NB4 (cell line): ENCODE measurements at places on chromosomes 1 and 21.

- DNase-seq = no peak
Measured at GRCh38 chr1:10862743-10863335, 66.4 kb upstream of the CASZ1 start.

DNA sequence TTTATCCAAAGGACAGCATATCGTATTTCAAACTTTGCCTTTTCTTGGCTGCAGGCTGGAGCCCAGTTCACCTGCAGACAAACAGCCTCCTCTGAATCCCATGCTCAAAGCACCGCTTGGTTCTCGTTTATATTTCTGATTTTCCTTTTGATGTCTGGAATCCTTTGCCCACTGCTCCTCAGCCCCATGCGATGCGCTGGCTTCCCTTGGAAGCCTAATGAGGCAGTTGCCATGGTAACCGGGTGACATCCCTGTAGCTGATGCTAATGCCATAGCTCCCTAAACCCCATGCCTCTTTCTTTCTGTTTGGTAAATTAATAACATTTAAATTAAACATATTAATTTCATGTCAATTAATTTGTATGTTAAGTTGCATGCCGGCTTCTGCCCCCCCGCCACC is 327.1 kb downstream of the PRDM2 start:
- DNase-seq = no peak

DNA sequence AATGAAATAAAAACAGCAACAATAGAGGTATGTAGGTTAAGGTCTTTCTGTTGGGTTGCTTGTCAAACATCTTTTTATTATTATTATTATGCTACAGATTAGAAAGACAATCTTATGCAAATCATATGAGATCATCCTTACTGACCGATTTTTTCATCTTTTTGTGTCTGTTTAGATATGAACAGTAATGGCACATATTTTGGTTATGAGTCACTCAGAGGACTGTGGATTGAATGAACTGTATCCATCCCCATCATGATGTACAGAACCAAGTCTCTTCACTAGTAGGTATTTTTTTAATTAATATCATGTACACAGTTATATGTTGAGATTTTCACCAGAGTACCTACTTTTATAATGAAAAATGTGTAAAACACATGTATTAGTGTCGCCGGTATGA is 159.1 kb downstream of the CHRM3 start:
- DNase-seq = no peak

DNA sequence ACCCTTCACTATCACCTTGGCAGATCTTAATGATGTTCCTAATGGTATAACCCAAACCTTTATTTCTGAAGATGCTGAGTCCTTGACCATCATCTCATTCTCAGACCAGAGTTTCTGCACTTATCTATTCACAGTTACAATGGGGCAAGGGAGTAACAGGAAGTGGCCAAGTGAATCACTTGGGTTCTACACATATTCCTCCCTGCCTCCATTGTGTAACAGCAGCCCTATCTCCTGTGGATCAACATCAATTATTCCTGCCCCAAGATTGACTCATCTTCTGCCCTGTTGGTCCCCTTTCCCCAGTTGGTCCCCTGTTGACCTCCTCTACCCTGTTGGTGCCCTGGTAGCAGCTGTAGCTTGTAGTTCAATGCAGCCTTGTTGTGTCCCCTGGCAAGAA is 10.3 kb upstream of the S100A7 start:
- peak; percentile 83 for DNase-seq

GRCh38 chr1:46675549-46676314 is 4.1 kb downstream of the TEX38 start:
- no peak for DNase-seq

GRCh38 chr21:44925378-44925755 is 4.7 kb upstream of the ITGB2 start:
- DNase-seq = no peak

DNA sequence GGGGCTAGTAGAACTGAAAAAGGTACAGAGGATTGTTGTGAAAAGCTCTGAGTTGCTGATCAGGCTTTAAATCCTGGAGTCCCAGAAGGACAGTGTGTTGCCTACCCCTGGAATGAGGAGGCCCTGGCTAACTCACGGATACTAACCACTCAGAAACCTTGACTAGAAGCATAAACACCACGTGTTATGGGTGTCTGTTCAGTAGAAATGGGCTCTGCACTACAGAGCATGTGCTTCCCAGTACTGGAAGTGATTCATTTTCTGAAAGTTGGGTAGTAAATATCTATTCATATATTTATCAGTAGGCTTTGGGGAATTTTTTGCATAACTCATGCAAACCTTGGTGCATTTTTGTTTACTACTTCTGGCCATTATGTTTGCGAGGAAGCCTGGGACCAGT is 15.1 kb upstream of the CLCA1 start:
- no peak for DNase-seq

GRCh38 chr1:112444269-112444668 is 48.3 kb downstream of the CTTNBP2NL start:
- DNase-seq = no peak

DNA sequence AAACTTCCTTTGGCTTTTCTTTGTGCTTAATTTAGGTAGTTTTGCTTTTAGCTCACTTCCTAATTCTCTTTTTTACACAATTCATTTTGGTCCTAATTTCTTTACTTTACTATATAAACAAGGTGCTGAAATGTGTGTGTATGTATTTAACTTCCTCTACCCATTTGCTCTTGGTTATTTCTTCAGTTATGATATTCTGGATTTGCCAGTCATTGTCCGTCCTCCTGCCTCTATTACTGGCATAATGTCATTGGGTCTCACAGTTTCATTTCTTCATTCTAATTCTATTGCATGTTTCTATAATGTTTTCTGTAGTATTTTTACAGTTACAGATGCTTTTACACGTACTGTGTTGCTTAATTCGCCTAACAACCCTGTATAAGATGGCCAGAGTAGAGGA is 96.2 kb downstream of the ZMYM4 start:
- DNase-seq = no peak

- DNase-seq = peak; percentile 37
Measured at GRCh38 chr1:246216906-246217305, 290.2 kb downstream of the SMYD3 start.

GRCh38 chr21:32278103-32278502 is 746 bp downstream of the MIS18A start:
- peak; percentile 62 for DNase-seq

- DNase-seq = no peak
Measured at GRCh38 chr1:67088440-67088839, 34.5 kb upstream of the SLC35D1 start.

DNA sequence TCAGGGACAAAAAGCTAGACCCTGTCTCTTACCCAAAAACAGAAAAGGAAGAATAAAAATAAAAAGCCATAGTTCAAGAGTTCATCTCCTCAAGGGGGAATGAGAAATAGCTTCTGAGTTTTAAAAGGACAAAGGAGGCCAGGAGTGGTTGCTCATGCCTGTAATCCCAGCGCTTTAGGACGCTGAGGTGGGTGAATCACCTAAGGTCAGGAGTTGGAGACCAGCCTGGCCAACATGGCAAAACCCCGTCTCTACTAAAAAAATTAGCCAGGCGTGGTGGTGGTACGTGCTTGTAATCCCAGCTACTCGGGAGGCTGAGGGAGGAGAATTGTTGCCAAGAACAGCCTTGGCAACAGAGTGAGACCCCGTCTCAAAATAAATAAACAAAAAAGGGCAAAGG is 38.6 kb upstream of the CPLANE2 start:
- no peak for DNase-seq

DNA sequence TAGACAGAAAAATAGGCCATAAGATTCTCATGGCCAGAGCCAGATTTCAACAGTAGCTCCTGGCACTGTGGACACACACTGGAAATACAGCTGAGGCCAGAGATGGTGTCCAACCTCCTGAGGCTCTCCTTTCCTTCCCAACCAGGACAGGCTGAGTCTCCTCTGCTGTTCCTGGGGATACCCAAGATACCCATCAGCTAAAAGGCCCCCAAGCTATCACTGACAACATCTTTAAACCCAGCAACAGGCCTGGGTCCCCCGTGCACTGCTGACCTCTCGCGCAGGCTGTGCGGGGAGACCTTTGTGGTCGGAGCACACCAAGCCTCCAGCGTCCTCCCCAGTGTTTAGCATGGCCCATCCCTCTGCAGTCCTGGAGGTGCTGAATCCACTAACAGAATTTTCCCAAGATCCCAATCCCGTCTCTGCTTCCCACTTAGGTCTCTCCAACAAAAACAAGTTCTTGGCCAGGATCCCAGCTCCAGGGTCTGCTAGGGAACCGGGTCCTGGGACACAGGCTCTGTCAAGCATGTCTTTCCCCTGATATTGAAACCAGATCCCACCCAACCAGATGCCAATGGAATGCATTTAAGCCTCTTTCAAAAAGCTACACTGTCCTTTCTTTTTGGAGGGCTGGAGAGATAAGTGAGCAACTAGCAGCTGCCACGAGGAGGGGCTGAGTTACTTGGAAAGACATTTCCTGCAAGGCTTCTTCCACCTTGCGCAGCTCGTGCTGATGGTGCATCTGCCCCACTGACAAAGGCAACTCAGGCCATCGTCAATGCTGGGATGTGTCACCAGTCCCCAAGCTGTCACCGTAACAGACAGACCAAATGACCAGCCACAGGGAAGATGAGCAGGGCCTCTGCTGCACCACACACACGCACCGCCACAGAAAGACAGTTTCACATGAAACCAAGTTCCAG is 73.2 kb downstream of the BCAR3 start:
- no peak for DNase-seq

DNA sequence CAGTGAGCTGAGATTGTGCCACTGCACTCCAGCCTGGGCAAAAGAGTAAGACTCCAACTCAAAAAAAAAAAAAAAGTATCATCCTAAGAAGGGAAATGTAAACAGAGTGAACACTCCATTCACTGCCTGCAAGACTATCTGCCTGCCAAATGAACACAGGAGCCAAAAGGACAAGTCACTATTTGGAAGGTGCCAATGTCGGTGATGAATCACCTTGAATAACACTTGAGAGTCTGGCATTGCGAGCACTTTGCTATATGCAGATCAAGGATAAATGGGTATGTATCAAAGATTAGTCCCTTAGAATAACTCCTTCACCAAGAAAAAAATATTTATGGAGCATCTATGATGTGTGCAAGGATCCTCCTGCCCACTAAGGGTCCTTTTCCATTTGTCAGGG is 6.6 kb downstream of the UBR4 start:
- DNase-seq = no peak

DNA sequence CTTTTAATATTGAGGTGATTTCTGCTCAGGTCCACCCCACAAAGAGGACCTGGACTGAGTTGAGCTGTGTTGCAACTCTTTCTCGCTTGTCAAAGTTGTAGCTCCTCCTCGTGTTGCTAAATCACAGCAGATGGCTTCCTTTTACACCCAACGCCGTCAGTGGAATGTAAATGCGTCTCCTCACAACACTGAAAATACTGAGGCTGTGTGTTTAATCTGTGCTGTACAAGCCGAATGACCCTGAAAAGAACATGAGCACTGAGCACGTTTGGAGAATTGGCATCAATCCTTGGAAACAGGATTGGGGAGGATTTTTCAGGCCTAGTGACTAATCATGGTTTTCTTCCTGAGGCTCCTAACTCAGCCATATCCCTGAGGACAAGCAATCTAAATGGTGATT is 196.0 kb downstream of the CRB1 start:
- peak; percentile 21 for DNase-seq

DNA sequence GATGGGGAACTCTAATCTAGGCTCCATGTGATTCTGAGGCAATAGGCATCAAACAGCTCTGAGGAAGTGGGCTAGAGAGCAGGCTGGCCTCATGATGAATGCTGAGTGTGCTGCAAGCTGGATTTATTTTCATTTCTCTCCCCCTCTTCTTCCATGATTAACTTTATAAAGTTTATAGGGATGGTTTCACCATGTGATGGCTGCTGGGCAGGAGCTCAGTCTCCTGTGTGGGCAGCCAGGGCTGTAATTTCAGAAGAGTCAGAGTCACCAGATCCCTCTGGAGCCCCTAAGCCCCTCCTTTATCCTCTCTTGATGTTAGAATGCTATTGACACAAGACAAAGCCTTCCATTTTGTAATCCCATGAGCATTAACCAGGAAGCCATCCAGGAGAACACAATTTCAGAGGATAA is 143.6 kb downstream of the CNIH3 start:
- no peak for DNase-seq

GRCh38 chr21:31665397-31665796 is 5.9 kb downstream of the SOD1 start:
- peak; percentile 64 for DNase-seq

GRCh38 chr1:90044346-90044745 is 49.4 kb downstream of the ZNF326 start:
- no peak for DNase-seq

DNA sequence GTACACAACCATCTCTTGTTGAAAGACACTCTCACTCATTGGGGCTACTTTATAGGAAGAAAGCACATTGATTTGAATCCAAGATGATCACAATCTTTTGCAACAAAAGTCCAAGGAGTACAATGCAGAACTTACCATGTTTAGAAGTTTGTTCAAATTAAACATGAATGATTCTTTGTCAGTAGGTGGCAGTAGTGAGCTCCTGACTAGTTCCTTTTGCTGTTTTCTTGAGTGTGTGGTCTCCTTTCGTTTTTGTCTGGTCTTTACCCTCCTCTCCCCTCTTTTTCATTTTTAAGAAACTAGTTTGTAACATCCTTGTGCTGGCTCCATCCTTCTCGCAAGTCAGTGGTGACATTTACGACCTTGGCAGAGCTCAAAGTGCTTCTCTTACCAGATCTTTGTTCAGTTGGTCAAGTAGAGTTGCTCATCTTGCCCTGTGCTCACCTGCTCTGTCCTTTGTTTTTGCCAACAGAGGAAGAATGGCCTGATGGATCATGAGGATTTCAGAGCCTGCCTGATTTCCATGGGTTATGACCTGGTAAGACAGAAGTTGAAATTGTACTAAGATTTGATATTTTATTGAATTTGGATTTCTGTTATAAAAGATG is 35.7 kb upstream of the MTR start:
- peak; percentile 62 for DNase-seq

DNA sequence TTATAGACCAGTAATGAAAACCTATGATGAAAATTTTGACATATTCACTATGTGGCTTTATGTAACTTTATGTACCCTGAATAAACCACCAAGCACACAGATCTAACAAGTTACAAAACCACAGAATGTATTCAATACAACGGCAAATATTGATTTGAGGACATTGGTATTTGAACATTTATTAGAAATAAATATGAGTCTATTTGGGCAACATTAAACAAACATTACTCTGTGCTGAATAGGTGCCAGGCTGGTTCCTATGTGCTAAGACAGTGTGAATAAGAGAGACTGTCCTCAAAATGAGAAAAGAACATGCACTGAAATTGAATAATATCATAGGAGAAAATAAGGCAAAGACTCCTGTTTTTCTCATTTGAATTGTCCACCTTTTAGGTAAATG is 1341.2 kb downstream of the PLA2G4A start:
- no peak for DNase-seq

GRCh38 chr1:113040718-113041412 is 32.1 kb upstream of the LRIG2 start:
- no peak for DNase-seq

- DNase-seq = no peak
Measured at GRCh38 chr1:169727307-169727706, 6.6 kb downstream of the SELE start.

DNA sequence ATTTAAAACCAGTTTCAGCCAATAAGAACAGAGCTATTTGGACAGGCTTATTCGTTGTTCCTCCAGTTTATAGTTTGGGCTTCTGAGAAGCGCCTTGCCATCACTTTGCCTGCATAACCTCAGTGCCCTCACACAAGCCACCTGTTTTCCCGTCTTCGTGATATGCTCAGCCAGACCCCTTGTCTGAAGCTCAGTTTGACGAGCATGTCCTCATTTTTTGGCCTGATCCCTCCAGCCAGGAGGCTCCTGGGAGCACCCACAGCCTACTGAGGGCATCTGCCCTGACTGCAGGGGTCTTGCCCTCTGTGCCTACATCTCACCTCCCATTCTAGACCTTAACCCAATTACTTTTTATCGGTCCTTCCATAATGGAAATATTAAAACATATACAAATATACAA is 95.3 kb downstream of the ADARB1 start:
- no peak for DNase-seq
